GM04504 (cell line): ENCODE measurements at places on chromosomes 2 and 18.

DNA sequence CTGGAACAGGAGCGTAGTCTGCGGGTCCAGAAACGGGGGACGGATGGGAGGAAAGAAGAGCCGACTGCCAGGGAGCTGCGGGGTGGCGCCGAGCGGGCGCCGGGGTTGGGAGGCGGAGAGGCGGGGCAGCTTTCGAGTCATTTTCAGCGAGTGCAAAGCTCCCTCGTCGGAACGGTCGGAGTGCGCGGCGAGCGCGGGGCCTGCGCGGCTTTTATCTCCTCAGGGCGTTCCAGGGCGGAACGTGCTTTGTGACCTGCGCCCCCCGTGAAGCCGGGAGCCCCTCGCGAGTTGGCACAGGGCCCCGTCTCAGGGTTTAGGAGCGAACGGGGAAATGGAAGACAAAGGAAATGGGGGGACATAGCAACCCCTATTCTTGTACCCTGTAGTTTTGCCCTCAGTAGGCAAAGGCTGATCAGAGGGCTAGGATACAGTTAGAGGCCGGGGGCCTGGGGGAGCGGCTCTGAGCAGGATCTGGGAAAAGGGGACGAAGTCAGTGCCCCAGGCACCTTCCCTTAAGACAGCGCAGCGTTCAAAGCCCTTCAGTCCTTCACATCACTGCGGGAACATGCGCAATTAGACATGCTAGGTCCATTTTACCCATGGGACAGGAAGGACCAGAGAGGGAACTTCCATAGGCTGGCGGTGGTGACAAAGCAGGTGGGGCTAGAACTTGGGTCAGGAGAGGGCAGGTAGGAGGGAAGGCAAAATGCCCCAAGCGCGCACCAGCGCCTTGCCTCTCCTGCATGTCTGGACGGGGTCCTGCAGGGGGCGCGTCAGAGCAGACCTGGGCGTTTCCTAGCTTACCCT is 60.1 kb upstream of the IL1RL1 start:
- no peak for DNase-seq

- no peak for DNase-seq
Measured at GRCh38 chr2:95005726-95006125, 19.8 kb upstream of the MAL start.

DNA sequence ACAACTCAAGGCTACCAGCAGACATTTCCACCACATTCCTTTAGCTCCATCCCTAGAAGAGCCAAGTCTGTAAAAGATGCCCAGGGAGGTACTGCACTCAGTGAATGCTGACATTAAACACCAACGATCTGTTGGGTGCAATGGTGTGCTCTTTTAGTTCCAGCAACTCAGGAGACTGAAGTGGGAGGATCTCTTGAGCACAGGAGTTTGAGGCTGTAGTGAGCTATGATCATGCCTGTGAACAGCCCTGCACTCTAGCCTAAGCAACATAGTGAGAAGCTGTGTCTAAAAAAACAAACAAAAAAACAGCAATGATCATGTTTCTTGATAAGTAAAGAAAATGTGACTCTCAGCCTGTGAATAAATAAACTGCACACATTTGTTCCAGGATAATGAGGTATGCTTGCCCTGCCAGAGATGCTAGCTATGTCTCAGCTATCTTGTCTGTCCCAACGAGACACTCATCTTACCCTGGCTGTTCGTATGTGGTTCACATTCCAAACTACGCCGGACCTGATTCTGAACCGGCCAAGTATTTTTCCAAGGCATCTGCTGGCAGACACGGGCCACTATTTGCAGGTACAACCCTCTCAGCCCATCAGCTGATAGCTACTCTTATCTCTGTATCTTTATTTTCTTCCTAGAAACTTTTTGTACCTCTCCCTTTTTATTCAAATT is 21.8 kb downstream of the TMEM182 start:
- DNase-seq: no peak

DNA sequence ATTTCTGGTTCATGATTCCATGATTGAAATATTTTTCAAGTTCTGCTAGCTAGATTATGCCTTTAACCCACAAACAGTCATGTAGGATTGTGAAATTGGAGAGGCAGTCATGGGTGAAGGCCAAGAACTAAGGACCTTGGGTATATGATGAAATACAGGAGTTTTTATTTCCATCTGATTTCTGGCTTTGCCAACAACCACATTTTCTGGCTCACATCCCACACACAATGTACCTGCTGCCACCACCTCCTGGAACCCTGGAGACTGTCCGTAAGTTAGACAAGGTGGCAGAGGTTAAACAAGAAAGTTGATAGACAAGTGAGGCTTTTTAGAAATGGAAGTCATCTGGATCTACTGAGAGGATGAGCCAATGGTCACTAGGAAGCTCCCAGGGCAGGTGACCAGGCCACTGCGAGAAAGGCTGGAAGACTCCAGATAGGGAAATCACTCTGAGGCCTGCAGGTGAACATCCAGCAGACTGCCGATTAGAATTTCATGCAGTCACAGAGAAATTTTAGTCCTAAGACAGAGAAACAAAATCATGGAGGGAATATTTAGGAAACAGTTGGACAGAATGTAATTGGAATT is 402.0 kb downstream of the ALK start:
- peak; percentile 41 for DNase-seq

GRCh38 chr18:31774962-31775361 is 14.3 kb upstream of the SLC25A52 start:
- DNase-seq: no peak

DNA sequence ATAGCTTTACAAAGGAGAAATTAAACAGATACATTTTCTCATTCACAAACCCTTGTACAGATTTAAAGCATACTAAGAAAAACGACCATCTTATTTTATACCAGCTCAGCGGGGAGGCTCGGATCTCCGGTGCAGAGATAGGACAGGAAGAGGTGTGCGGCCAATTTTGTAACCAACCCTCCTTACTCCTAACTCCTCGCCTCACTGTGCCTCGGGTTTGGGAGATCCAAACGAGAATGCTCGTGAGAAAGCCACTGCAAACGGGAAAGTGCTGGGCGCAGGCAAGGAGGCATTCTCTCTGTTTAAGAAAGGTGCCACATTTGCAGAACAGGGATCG is 1.2 kb downstream of the KDSR start:
- no peak for DNase-seq

DNA sequence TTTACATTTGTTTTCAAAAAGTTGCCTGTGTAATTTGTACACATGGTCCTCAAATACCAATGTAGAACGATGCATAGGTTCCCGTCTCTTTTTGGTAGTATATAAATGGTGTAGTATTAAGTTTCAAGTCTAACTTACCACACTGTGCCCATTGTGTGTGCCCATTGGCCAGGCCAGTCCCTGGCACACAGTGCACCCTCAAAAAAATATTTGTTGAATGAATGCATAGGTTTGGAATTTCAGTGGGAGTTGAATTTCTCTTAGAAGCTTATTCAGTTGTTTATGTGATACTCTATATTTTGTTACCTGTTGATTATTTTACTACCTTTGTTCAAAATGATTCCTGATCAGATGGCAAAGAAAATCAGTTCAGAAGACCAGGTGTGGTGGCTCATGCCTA is 30.1 kb downstream of the IDH1 start:
- no peak for DNase-seq

GRCh38 chr18:985212-985661 is 80.6 kb downstream of the ADCYAP1 start:
- DNase-seq: no peak

GRCh38 chr18:67109535-67109934 is 407.0 kb downstream of the DSEL start:
- no peak for DNase-seq

DNA sequence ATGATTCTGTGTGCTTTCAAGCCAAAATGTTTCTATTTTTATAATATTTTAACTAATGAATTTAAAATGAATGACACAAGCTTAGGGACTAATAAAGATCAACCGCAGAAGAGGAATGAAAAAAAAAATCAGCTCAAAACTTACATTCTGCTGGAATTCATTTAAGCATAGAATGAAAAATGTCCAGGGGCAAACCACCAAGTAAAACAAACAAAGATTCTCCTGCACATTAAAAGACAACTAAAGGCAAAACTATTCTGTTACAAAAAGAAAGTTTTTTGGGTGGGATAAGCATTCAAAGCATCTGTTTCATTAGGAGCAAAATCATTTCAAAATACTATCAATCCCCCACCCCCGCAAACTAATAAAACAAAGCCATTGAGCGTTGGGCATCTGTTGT is 99.3 kb upstream of the SOX11 start:
- DNase-seq: no peak
